ENCODE measurements at places on chromosomes 12 and 14.

DNA sequence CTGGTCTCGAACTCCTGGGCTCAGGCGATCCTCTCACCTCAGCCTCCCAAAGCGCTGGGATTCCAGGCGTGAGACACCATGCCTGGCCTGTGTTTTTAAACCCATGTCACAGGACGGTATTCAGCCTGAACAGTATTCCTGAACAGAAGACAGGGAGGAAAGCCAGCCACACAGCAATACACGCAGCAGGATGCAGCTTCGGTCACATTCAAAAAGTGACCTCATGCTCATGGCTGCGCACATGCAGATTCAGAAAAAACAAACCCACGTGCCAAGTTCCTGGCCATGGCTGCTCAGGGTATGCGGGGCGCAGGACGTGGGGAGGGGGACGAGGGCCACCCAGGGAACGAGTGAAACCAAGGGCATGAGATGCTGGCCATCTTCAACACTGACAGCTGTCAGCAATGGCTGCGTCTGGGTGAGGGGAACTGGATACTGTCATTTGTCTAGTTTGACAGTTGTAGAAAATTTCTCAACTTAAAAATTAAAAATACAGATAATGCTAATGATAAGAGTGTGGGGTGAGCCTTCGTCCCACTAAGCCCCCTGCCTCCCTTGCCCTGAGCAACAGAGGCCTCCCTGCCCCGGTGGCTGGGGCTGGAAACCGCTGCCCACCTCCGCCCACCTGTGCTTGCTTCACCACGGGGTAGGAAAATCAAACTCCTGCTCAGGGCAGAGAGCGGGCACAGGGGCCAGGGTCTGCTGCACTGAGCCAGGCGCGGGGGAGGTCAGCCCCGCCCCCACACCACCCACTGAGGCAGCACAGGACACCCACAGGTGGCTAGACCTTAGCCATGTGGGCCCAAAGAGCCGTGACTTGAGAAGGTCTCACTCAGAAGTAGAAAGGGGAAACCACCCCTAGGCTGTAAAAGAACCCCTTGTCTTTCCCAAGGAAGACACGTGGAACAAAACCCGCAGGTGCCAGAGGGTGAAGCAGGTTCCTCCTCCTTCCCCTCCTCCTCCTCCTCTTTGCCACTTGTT, 84.2 kb downstream of the SCARB1 start:
- no peak for DNase-seq

GRCh38 chr12:82866946-82867345, 180.2 kb downstream of the TMTC2 start:
- no peak for DNase-seq

DNA sequence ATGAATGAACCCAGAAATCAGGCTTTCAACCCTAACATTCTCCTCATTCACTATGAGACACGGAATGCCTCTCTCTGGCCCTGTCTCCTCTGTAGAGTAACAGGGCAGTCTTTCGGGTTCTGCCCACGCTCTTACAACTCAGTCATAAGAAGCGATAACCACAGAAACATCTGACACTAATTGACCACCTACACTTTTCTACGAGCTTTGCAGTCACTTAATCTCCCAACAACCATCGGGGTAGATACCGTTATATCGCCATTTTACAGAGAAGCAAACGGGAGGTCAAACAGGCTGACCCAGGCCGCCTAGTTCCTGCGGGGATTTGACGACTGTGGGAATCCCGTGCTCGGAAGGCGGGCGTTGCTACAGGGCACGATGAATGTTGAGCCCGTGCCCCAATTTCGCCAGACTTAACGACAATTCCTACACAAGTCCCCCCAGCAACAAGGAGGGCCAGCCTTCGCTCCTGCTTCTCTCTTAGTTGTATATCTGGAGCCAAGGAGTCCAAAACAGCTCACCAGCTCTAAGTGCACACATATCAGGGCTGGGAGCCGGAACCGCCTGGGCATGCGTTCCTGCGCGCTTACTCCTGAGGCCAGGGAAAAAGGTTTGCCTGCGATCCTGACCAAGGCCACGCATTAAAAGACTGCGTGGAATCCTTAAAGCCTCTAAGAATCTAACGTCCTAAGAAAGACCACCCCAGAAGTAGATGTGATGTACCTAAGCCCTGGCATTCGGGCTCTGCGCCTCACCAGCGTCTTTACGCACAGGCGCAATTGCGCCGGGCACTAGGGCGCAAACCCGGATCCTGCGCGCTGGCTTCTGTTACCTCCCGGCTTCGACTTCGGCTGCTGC, 38.7 kb upstream of the TBX5 start:
- DNase-seq, result no peak

DNA sequence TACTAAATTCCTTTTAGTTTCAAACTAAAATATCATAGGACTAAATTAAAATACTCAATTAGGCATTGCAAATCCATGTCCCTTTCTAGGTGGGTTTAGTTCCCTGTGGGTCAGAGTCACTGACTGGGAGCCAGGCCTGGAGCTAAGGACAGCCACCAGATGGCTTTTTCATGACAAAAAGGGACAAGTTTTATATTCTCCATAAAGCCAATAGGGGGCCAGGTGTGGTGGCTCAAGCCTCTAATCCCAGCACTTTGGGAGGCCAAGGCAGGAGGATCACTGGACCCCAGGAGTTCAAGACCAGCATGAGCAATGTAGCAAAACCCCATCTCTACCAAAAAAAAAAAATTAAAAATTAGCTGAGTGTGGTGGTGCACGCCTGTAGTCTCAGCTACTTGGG, 35.4 kb upstream of the EIF5 start:
- DNase-seq, result no peak

Measured in MCF 10A (cell line).